ENCODE measurements at places on chromosomes 11 and 22.

GRCh38 chr22:41907436-41908401 lies 7.2 kb downstream of the SHISA8 start:
- no peak for DNase-seq

- no peak for DNase-seq
Measured at GRCh38 chr22:49574881-49575702, 252.6 kb downstream of the BRD1 start.

- peak; percentile 51 for DNase-seq
Measured at GRCh38 chr11:94525546-94526324, 13.5 kb downstream of the C11orf97 start.

- DNase-seq, result peak; percentile 83
Measured at GRCh38 chr11:58905721-58906547, 33.4 kb upstream of the GLYATL1 start.

GRCh38 chr11:129249351-129249750 lies 57.2 kb upstream of the ARHGAP32 start:
- peak; percentile 72 for DNase-seq

- no peak for DNase-seq
Measured at GRCh38 chr11:1450949-1451710, 35.4 kb downstream of the MOB2 start.

- DNase-seq, result peak; percentile 57
Measured at GRCh38 chr22:19909350-19910179, 32.0 kb upstream of the COMT start.

DNA sequence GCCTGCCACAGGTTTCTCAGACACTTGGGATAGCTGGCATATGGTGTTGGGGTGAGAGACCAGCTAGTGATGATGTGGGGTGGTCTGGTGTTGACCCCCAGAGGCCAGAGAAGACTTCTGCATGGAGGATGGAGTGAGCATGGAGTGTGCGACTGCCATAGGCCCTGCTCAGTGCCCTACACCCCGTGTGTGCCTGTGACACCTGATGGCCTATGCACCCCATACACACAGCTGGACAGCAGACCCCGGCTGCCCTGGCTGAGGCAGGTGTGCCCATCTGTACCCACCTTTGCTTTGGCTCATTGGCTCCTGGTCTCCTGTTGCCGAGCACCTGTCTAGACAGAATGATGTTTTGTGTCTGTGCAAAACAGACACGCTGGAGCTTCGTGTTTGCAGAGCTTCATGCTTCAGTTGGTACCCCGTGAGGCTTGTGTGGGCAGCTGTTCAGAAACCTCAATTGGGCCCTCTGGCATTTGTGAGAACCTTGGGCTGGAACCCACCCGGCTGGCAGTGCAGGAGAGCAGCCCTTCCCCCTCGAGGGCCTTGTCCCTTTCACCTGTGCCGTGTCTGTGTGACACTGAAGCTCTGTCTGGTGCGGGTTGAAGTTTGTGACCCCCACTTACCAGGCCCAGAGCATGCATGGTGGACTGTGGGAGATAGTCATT lies 27.6 kb downstream of the BCR start:
- no peak for DNase-seq

GRCh38 chr22:18024956-18025720 lies 777 bp upstream of the MICAL3 start:
- no peak for DNase-seq

- DNase-seq, result no peak
Measured at GRCh38 chr11:78833237-78833636, 258.6 kb upstream of the NARS2 start.

DNA sequence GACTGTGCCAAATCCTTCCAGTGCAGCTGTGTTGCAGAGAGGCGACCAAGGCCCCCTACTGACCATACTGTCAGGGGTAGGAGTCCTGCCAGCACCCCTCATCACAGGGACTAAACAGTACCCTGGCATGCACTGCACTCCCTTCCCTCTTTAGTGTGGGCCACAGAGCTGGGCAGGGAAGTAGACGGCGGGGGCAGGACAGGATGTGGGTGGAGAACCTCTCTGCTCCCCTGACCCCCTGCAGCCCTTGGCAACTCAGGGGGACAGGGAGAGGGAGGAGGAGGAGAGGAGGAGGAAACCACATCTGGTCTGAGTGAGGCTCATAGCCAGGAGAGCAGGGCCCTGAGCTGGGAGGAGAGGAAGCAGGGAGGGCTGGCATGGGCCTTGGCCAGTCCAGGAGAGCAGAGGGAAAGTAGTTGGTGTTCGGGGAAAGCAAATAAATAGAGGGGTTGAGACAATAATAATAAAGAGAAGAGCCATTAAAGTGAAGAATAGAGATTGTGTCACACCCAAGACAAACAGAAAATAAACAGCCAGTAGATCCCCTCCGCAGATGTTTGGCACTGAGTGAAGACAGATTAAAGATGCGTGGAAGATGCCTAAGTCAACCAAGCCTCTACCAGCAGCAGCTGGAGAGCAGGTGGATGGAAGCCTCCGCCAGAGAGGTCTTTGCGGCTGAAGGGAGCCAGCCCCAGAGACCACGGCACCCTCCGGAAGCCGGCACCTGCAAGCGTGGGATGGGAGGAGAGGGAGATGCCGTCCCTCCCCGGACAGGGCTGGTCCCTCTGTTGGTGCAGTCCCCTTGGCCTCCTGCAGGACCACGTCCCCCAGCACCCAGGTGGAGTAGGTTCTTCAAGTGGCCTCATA lies 61.5 kb downstream of the RPUSD4 start:
- DNase-seq, result no peak

DNA sequence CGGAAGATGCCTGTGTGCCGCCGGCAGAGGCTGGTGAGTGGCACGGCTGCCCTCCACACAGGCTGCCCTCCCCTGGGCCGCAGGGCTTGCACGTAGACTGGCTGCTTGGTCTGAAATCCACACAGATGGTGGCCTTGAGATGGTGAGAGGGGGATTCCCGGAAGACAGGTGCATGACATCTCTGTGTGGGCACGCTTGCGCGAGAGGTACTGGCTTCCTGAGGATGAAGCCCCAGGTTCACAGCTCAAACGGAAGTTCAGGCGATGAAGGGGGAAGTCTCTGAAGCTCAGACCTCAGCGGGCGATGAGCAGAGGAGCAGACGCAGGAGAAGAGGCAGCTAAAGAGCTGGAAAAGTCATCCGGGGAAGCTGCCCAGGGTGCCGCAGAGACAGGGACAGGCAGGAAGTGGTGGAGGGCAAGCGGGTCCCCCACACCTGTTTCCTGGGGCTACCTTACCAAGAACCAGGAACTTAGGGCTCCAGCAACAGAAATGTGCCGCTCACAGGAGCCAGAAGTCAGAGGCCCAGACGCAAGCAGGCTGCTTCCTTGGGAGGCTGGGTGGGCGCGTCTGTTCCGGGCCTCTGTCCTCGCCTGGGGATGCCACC lies 7.2 kb downstream of the CRELD2 start:
- DNase-seq, result no peak

DNA sequence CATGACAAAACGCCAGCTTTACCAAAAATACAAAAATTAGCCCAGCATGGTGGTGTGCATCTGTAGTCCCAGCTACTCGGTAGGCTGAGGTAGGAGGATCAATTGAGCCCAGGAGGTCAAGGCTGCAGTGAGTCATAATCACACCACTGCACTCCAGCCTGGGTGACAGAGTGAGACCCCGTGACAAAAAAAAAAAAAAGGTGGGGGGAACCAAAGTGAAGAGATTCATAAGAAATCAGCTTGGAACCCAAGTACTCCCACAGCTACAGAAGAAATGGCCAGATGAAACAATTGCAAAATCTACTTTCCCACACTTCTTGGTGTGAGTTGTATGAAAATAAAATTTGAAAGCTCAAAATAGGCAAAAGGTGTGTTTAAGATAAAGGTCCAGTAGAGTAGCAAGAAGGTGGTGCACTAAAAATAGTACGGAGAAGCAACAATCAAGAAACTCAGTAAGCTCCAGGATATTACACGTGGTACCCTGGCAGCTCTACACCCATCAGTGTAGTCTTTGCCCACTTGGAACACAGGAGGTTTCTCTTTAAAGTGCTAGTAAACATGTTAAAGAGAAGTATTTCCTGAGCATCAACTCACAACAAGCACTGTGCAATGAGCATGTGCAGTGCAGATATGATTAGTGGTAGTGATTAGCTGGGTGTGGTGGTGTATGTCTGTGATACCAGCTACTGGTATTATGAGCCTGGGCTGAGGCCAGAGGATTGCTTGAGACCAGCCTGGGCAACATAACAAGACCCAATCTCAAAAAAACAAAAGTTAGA lies 5.3 kb downstream of the HARBI1 start:
- no peak for DNase-seq

DNA sequence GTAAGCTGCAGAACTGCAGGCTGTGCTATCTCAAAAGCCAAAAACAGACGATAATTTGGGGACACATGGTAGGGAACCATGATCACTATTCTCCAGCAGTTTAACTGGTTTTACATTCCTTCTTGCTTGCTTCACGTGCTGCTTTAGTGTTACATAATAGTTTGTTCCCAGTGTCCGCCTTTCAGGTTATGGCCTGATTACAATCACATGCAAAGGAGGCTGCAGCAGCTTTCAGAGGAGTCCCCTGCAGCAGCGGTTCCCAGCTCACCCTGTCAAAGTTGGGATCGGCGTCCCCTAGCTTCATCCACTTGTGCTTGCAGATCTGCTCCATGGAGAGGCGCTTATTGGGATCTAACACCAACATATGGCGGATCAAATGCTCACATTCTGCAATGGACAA lies 39.2 kb upstream of the APOA1 start:
- no peak for DNase-seq

DNA sequence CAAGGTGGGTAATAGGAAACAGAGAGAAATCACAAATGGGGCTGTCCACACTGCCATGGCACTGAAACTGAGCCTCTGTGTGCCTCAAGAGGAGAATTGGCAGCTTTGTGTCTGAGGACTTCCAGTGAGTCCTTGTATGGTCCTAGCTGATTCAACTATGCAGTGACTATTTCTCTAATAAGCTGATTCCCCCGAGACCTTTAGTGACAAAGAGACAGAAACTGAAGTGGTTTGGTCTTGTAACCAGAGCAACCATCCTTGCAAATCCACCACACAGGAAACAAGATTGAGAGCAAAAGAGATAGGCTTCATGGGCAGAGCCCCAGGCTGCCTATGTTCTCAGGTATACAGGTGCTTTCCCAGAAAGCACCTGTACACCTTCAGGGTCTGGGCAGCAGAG lies 1038.5 kb downstream of the NTM start:
- DNase-seq, result no peak

DNA sequence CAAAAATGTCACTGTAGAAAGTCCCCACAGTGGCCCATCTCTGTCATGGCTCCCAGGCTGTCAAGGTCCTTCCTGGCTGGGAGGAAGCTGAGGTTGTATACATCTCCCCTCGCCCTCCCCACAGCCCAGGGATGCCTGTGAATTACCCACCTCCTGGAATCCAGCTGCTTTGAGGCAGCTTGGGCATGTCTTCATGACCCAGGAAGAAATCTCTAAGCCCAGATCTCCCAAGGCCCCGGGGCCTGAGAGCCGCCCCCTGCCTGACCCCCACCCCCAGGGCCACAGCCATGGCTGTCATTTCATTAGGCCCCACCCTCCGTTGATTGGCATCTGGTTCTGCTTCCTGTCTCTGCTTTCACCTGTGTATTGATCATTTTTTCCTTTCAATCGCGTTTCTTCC lies 207.5 kb downstream of the TBC1D22A start:
- DNase-seq, result no peak

DNA sequence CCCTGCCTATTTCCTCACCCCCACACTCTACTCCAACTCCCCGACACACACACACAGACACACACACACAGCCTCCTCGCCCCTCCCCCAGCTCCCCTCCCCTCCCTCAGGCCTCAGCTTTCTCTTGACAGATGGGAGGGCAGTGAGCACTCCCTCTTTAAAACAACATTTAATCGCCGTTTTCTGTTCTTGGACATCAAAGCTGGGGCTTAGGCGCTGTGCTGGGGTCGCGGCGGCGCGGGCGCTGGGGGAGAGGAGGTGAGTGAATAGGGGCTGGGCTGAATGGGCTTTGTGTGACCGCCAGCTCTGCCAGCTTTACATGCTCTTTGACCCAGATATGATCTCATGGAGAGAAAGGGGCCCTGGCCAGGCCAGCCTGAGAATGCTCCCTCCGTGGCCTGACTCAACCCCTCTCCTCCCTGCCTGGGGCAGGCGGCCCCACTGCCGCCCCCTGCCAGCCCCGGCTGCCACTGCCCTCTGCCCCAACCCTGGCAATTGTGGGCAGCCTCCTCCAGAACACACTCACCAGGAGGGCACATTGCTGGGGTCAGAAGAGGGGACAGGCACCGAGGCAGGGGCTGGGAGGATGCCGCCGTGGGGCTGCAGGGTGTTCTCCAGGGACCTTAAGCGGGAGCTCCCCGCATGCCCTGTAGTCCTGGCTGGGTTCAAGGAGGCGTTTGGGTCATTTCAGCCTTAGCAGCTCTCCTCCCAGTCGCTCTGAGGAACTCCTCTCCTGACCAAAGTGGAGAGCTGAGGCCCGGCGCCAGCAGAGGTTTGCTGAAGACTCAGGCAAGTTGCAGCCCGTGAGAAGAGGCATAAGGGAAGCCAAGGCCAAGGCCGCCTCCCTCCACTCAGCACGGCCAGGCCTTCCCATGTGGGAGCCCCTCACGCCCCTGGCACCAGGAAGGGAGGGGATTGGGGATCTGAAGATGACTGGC lies 38.3 kb upstream of the NNMT start:
- no peak for DNase-seq

GRCh38 chr11:96294289-96294688 lies 48.7 kb downstream of the MAML2 start:
- no peak for DNase-seq

GRCh38 chr11:44324749-44325525 lies 15.0 kb upstream of the ALX4 start:
- DNase-seq, result no peak

- peak; percentile 96 for DNase-seq
Measured at GRCh38 chr11:9568854-9569587, 4.4 kb upstream of the WEE1 start.

GRCh38 chr11:131299598-131300438 lies 70.6 kb upstream of the NTM start:
- no peak for DNase-seq

DNA sequence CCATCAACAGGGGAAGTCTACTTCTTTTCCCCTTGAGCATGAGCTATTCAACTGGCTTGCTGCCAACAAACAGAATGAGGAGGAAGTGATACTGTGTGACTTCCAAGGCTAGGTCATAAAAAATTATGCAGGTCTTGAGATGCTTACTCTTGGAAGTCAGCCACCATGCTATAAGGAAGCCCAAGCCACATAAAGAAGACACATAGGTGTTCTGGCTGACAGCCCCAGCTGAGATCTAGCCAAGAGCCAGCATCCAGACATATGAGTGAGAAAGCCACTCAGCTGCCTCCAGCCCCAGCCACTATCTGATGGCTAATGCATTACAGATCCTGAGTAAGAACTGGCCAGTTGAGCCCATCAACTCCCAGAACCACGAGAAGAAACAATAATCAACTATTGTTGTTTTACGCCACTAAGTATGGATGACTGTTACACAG lies 31.0 kb upstream of the PPP2R1B start:
- DNase-seq, result no peak

GRCh38 chr11:48170241-48171233 lies 46.1 kb upstream of the OR4B1 start:
- DNase-seq, result no peak

- DNase-seq, result no peak
Measured at GRCh38 chr11:47035108-47035507, 98.5 kb downstream of the CSTPP1 start.

- no peak for DNase-seq
Measured at GRCh38 chr22:39097098-39098020, at the start of gene APOBEC3H. TSS of gene APOBEC3H (plus strand) at chr22:39097244. CDS start at chr22:39100279, 3,035 bp downstream.

- peak; percentile 43 for DNase-seq
Measured at GRCh38 chr11:86869966-86870570, 69.7 kb downstream of the PRSS23 start.

- no peak for DNase-seq
Measured at GRCh38 chr22:24567668-24568067, 11.9 kb downstream of the SNRPD3 start.

- no peak for DNase-seq
Measured at GRCh38 chr11:110148775-110149744, 55.9 kb downstream of the ZC3H12C start.

- no peak for DNase-seq
Measured at GRCh38 chr11:75505916-75506692, 19.6 kb downstream of the GDPD5 start.

All from astrocyte of the cerebellum (primary cell).